Fibroblast of skin of left biceps (primary cell): ENCODE measurements at places on chromosomes 11 and 22.

DNA sequence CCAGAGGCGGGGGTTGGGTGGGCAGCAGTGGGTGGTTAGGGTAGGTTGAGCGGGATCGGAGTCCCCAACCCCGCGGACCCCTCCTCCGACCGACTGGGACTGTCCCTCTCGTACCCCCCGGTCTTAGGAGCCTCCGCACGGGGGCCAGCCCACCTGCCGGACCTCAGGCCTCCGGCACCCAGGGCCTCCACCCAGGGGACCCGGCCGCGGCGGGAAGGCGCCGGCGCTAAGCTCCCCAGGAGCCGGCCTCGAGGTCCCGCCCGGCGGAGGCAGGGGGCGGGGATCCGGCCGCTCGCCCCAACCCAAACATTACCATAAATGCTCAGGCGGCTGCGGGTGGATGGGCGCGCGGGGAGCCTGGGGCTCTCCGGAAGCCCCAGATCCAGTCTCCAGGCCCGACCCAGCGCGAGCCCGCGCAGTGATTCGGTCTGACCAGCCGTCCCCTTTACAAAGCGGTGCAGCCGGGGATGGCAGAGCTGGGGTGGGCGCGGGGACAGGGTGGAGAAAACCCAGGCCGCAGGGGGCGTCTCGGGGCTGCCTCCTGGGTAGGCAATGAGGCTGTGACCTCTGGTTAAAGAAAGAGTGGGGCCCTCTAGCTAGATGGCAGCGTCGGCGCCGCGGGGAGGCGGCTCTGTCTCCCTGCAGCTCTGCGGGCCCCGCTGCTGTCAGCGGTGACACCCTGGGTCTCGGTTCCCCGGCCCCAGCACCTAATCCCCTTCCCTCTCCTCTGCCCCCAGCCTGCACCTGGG, 4.0 kb upstream of the MCAM start:
- DNase-seq: no peak

- DNase-seq: no peak
These were observed 2.9 kb upstream of the TBX10 start for GRCh38 chr11:67642173-67643120.

DNA sequence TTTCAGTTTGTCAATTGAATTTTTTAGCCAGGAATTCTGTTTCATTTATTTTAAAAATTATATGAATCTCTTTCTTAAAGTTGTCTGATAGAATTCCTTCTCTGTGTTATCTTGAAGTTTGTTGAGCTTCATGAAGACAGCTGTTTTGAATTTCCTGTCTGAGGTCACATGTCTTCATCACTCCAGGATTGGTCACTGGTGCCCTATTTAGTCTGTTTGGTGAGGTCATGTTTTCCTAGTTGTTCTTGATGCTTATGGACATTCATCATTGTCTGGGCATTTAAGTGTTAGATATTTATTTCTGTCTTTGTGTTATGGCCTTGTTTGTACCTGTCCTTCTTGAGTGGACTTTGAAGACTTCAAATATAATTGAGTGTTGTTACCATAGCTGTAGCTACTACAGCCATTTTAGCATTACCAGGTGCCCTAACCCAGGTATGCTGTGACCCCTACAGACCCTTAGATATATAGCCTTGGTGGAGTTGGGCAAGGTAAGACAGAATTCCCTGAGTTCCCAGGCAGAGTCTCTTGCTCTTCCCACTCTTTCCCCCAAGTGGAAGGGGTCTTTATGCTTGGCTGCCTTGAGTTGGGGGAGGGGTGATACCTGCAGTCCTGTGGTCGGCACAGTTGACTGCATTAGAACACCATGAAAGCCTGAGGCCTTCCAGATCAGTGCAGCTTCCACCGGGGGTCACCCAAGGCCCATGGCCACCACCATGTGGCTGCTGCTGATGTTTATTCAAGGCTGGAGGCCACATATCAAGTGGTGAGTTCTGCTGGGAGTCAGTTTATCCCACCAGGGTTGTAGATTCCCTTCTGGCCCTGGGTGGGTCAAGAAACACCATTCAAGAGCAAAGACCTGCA, 229.6 kb downstream of the DYNC2H1 start:
- DNase-seq: no peak

DNA sequence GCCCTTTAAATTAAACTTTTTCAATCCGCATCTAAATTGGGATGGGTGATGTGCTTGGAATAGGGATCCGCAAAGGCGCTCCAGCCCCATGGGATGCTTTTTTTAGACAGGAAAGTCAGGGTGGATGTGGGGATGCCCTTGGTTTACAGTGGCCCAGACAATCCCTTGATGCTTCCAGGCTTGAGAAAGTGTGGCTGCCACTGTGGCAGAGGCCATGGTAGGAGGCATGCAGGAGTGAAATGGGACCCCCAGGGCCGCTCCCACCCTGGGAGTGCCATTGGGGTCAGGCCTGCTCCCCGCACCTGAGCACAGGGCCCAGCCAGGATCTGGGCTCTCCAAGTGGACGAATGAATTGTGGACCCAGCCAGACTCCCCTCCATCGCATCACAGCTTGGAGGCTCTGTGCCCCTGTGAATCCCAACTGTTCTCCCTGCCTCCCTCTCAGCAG, 75.8 kb downstream of the COMMD9 start:
- DNase-seq: no peak

DNA sequence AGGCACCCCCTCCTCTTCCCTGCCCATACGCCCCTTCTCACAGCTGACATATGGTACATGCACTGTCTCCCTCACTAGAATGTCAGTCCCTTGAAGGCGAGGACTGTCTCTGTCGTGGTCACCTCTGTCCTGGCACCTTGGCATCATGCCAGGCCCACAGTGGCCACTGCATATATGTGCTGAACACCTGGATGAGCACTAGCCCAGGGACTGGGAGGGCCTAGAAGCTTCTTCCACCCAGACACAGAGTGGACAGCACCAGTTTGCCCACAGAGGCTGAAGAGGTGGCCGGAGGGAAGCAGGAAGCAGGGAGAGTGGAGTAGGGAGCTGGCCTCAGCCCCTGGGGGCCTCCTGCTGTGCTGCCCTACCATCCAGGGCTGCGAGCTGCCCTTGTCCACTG, 28.6 kb downstream of the VPS37C start:
- no peak for DNase-seq
